ENCODE measurements at places on chromosomes 16 and 17.

DNA sequence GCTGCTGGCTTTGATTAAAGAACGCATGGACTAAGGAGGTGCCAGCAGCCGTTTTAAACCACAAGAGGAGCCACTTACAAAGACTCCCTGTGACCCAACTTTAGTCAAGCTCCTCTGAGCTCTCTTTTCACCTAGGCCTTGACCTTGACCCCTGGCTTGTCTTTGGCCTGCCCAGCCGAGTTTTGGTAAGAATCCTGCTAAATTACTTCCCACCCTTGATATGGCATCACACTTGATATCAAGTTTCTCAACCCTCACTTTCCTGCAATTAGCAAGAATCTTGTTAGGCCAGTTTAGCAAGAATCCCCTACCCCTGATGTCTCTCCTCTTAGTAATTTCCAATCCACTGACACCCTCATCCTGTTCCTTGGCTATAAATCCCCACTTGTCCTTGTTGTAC, 232.8 kb upstream of the SALL1 start:
- DNase-seq, result no peak

DNA sequence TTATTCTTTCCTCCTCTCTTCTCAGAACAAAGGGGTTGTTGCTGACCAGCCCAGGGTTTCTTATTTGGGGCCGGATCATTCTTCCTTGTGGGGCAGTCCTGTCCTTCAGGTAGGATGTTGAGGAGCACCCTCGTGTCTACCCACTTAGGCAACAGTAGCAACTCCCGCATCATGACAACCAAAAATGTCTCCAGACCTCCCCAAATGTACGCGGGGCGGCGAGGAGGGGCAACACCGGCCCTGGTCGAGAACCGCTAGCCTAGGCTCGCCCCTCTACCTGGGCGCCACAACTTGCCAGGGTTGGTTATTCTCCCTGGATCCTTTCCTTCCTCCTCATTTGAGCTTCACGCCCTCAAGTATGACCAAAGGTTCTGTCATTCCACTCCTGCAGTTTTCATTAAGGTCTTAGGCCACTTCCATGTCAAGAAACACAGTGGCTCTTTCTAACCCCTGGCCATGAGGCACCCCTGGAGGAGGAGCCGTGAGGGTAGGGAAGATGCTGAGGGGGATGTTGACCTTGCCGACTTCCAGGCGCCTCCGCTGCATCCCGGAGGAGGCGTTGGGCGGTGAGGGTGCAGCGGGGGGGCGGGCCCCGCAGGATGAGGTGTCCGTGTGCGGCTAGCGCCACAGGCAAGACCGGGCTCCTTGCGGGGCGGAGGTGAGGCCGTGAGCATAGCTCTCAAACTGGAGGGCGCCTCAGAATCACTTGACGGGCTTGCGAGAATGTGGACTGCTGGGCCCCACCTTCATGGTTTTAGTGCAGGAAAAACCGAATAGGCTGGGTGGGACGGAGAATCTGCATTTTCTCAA, 712 bp upstream of the SPECC1 start:
- no peak for DNase-seq

- no peak for DNase-seq
Measured at GRCh38 chr16:51002881-51003490, 148.1 kb downstream of the SALL1 start.

- DNase-seq, result no peak
Measured at GRCh38 chr16:50464325-50465290, 83.6 kb upstream of the NKD1 start.

- DNase-seq, result peak; percentile 58
Measured at GRCh38 chr17:42407289-42407836, 15.7 kb downstream of the CAVIN1 start.

GRCh38 chr17:77180503-77181357, 40.0 kb downstream of the SEC14L1 start:
- no peak for DNase-seq

GRCh38 chr17:27473748-27474609, 17.7 kb downstream of the KSR1 start:
- DNase-seq, result peak; percentile 80

GRCh38 chr17:42456223-42457106, 2.2 kb upstream of the ATP6V0A1 start:
- peak; percentile 96 for DNase-seq

DNA sequence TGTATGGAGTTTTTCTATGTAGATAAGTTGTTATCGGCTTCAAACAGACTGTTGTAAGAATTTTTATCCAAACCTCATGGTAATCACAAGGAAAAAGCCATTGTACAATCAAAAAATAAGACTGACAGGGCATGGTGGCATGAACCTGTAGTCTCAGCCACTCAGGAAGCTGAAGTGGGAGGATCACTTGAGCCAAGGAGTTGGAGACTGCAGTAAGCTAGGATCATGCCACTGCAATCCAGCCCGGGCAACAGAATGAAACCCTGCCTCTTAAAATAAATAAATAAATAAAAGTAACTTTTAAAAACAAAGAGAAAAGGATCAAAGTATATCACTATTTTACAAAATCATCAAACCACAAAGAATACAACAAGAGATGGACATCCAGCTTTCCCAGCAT, 14.4 kb downstream of the OR1A1 start:
- DNase-seq, result no peak

DNA sequence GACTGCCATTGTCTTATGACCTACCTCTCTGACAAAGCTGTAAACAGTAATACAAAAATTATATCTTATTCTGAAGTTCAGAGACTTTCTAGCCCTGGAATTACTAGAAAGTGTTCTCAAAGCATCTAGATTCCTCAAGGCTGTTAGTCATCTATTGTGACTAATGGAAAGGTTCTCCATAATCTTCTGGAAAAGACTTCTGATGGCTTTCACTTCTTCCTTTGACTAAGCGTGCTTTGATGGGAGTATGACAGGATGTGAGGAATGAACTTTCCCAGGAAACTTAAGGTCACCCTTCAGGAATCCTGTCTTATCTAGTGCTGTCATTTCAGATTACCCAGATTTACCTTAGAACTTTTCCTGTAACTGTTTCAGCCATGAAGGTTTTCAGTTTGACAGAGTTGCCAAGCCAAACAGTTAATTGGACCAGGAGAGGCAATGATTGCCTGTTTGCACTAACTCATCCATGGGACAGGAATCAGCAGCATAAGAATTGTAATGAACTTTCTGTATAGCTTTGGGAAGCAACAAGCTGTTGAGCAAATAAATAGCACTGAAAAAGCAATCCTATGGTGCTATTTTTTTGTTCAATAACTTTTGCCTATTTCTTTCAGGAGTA, 43.5 kb downstream of the AP2B1 start:
- DNase-seq, result no peak

GRCh38 chr16:67164599-67165061, at the start of gene HSF4:
HSF4 (plus strand) TSS chr16:67164745; CDS start chr16:67164812, 67 bp downstream.
- no peak for DNase-seq
